ENCODE measurements at places on chromosomes 6 and 20. TPM values are rescaled to one million over a fixed set of nuclear protein-coding genes. Genes with fewer than 3 reads are reported as not detected.
A peak's percentile ranks its signal among the peaks of the same experiment; 100 is the strongest.

KHDC1 gene
- polyA plus RNA-seq, result 3.6 TPM

PABPC1L gene
- 32.6 TPM for polyA plus RNA-seq

NOX3 gene
- not detected for polyA plus RNA-seq

TMC2 gene
- polyA plus RNA-seq, result not detected

HLA-A gene
- polyA plus RNA-seq, result 291 TPM

DNAH8 gene
- polyA plus RNA-seq, result not detected

HLA-DPA1 gene
- 1.9 TPM for polyA plus RNA-seq

MCCD1 gene
- not detected for polyA plus RNA-seq

HLA-DPB1 gene
- polyA plus RNA-seq, result 10.7 TPM

THBD gene
- 2.6 TPM for polyA plus RNA-seq

WFDC5 gene
- polyA plus RNA-seq, result 0.41 TPM

CSE1L gene
- 74.0 TPM for polyA plus RNA-seq

RBPJL gene
- not detected for polyA plus RNA-seq

GRCh38 chr6:20334334-20334733 is 67.3 kb upstream of the E2F3 start:
- no peak for DNase-seq

- DNase-seq, result peak; percentile 81
Measured at GRCh38 chr6:27753668-27754407, 158.4 kb downstream of the OR2B2 start.

DNA sequence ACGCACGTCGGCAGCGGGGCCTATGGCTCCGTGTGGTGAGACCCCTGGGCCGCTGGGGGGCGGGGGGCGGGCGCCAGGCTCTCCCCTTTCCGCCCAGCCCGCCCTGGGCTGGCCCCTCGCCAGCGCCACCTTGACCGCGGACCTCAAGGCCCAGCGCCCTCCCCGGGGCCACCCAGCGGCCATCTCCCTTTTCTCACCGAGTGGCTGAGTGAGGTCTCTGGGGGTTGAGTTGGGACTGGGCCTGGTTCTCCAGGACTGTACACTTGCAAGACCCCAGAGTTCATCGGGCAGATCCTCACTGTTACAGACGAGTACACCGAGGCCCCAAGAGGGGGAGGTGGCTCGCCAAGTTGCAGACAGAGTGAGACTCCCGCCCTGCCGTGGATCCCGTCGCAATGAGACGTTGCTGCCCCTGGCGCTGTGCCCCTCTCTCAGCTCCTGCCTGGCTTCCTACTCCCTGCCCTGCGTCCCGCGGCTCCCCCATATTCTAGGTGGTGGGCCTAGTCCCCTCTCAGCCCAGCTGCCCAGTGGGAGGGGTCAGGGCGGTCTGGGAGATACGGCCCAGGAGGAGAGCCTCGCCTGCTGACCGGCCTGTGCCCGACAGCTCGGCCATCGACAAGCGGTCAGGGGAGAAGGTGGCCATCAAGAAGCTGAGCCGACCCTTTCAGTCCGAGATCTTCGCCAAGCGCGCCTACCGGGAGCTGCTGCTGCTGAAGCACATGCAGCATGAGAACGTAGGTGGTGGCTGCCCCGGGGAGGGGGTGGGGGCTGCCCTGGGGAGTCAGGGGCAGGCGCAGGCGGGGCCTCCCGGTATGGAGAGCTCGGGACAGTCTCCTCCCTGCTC is 576 bp downstream of the MAPK13 start:
- DNase-seq, result no peak

DNA sequence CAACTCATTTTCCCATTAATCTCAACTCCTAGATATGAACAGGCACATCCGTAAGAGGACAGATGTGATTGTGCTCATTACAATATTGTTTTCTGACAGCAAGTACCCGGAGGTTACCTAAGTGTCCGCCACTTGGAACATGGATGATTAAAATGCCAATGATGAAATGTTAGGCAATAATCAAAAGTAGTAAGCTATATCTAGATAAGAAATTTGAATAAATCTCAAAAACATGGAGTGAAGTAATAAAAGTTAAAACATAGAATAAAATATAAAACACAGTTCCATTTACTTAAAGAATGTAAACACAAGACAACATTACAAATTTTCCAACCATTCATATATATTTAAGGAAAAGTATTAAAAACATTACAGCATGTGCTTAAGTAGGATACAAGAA is 59.2 kb upstream of the LY86 start:
- DNase-seq, result no peak

DNA sequence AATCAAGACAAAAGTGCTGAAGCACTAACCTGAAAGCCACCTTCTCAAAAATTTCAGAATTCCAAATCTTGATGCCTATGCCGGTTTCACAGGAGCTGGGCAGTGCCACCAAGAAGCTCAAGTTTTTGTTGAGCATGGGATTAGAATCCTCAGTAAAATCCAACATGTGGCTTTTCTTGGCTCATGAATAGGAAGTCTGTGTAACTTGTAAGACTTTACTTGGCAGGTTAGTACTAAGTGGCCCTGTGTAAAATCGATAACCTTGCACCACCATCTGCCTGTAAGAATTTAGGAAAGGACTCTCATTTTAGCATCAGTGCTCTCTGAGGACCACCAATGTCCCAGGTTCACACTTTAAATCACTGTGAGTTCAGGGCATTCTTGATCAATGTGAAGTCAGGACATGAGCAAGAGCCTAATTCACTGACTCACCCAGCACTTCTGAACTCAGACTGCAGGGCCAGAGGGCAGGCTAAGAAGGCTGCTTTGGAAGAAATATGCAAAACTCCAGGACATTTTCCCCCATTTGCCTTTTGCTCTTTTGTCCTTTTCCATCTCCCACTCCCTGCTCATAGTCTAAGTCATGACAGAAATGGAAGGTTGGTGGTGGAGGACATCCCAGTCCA is 113.2 kb downstream of the EDN1 start:
- peak; percentile 56 for DNase-seq

DNA sequence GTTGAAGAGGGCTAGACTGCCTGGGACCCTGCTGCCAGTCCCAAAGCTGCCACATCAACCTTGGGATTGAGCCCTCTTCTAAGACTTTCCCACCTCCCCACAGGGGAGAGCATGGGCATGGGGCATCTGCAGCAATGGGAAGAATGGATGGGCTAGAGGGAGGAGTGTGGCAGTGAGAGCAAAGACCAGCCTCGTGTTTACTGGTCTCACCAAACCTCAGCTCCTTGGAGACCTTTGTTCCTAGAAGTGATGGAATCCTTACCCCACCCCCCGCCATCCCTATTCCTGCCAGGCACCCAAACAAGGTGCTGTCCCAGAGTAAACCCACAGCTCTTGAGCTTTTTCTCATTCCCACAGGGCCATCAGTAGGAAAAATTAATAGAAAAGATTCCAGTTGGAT is 20.0 kb upstream of the ARMC12 start:
- DNase-seq, result no peak

- no peak for DNase-seq
Measured at GRCh38 chr6:148435386-148435785, 92.7 kb downstream of the SASH1 start.

- DNase-seq, result no peak
Measured at GRCh38 chr6:70394518-70395300, 18.6 kb upstream of the FAM135A start.

GRCh38 chr20:16517946-16518783 is 55.1 kb downstream of the KIF16B start:
- DNase-seq, result peak; percentile 47

GRCh38 chr6:135922746-135923145 is 71.2 kb downstream of the PDE7B start:
- no peak for DNase-seq

DNA sequence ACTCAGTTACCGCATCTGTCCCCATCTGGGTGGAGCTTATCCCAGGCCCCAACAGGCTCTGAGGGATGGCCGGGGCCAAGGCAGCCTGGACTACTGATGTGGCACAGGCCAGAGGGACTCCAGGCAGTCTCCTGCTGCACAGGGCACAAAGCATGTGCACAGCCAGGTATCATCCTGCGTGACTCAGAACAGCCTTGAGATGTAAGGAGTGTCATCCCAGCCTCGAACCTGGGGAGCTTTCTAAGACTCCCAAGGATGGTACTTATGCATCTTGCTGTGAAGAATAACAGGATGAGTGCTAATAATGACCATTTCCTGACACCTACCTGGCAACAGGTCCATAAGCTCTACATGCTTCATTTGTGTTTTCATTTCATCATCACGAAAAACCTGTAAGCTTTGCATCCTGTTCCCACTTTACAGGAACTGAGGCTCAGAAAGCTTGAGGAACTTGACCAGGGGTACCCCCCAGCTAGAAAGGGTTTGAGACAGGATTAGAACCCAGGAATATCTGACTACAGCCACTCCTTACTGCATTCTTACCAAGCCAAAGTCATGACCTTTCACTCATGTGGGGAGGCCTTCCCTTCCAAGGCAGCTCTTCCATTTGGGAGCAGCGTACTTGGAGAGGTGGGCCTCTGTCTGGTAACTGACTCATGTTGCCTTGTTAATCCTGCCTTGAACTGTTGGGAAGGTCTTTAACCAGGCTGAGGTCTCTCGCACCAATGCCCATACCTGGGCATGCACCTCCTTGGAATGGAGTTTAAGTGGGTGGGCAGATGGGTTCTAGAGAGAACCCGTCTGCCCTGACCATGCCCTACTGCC is 1.9 kb downstream of the TRIB3 start:
- DNase-seq, result peak; percentile 56

DNA sequence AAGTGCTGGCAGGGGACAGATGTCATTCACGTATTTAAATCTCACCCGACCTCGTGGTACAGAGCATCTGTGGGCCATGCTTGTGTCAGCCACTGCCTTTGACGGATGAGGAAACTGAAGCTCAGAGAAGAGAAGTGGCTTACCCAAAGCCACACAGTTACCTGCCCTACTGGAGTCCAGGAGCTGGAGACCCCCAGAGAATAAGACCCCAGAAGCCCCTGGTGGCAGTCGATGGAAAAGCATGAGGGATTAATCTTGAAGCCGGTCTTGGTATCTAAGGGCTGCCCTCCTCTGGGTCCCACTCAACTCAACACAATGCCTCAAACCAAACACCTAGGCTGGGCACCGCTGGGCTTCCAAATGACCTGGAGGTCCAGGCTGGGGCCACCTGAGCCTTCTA is 83.1 kb downstream of the GRM4 start:
- DNase-seq, result no peak

DNA sequence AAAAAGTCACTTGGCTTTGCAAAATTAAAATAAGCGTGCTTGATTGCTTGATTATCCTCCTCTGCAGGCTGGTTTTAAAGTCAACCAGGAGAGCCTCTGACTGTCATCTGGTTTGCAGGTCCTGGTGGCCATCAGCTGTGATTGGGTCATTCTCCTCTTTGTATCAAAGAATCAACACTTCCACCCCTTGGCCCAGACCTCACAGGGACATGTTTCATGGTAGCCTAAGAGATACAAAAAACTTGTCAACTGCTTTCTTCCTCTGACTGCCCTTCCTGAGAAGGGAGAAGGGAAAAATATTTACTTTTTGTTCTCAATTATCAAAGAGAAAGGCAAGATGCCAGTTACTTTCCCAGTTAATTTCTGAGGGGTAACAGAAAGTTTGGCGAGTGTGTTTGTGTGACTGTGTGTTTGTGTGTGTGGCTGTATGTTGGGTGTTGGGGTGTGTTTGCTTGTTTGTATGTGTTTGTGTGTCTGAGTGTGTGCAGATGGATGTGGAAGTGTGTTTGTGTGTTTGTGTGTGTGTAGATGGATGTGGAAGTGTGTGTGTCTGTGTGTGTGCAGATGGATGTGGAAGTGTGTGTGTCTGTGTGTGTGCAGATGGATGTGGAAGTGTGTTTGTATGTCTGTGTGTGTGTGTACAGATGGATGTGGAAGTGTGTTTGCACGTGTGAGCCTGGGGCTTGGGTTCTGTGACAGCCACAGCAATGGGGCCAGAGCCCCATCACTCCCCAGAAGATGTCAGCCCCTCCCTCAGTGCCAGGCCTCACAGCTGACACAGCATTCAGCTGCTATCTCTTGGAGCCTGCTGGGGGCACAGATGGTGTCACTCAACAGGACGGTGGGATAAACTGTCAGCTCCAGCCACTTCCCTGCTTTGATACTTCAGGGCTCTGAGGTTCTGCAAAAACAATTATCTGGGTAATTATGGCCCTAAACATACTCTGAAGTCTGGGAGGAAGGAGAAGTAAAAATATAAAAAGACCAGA is 98.6 kb upstream of the RNF24 start:
- DNase-seq, result no peak

DNA sequence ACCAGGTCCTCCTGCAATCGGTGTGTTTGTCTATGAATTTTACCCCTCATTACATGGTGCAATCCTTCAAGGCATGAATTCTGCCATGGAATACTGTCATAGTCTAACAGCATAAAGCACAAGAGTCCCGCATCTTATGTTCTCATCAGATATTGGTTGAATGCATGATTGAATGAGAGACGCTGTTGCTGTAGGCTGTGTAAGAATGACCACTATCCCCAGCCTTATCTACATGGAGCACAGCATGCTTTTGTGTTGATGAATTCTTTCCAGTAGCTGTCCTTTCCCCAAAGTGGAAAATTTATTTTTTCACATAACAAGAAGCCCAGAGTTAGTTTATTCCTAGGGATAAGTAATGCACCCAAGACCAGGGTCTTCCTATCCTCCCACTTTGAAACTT is 5.6 kb upstream of the TRAM2 start:
- DNase-seq, result no peak

- DNase-seq, result no peak
Measured at GRCh38 chr6:14366315-14366714, 248.7 kb downstream of the CD83 start.

- peak; percentile 14 for DNase-seq
Measured at GRCh38 chr6:107348224-107348623, 111.1 kb downstream of the PDSS2 start.

- DNase-seq, result no peak
Measured at GRCh38 chr6:42808492-42809483, 26.9 kb downstream of the BICRAL start.

- DNase-seq, result peak; percentile 78
Measured at GRCh38 chr6:106894978-106895702, 79.4 kb downstream of the CD24 start.

DNA sequence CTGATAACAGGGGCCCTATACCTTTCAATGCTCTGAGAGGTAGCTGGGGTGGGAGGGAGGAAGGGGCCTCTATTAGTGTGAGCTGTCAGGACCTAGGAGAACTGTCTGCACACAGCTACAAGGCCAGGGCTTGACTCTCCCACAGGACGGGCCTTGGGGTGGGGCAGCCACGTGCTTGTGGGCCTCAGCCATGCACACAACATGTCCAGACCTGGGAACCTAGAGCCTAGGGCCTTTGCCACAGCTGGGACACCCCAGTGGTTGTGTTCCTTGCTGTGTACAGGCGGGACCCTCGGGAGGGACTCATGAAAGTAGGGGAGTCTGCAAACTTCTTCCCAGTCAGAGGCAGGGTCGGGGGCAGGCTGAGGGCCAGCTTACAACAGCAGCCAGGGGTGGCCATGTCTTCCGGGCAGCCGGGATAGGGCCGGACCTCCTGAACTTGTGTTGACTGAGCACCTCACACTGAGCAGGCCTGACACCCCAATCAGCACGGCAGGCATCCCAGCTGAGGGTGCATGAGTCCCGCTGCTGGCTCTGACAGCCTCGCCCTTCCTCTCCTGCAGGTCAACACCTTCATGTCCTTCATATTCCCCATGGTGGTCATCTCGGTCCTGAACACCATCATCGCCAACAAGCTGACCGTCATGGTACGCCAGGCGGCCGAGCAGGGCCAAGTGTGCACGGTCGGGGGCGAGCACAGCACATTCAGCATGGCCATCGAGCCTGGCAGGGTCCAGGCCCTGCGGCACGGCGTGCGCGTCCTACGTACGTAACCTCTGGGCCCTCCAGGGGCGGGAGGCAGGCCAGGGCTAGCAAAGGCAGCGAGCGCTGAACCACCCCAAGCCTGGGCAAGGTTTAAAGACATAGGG is 41.9 kb upstream of the MRGBP start:
- DNase-seq, result peak; percentile 25

GRCh38 chr6:126054258-126054702 is 67.9 kb downstream of the TRMT11 start:
- DNase-seq, result no peak

Measured in mammary epithelial cell (primary cell).